NCI-H1048 (cell line): ENCODE measurements at places on chromosomes 4 and X.

GRCh38 chr4:159144112-159144694 lies 41.3 kb downstream of the RAPGEF2 start:
- DNase-seq: no peak

DNA sequence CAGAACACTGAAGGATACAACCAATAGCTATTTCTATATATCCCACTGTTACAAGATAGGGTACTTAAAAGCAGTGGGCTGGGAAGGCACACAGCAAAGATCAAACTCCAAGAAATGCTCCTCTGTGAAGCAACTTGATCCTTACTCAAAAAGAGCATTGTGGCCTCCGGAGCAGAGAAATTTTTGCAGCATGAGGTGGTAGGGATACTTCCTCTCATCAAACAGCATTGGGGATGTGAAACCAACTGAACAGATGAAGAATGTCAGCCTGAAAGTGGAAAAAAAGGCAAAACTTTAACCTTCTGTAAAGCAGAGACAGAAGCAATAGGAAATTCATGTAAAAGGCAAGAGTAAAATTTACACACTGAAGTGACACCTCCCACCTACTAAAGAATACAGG lies 92.2 kb downstream of the HUWE1 start:
- DNase-seq: no peak

DNA sequence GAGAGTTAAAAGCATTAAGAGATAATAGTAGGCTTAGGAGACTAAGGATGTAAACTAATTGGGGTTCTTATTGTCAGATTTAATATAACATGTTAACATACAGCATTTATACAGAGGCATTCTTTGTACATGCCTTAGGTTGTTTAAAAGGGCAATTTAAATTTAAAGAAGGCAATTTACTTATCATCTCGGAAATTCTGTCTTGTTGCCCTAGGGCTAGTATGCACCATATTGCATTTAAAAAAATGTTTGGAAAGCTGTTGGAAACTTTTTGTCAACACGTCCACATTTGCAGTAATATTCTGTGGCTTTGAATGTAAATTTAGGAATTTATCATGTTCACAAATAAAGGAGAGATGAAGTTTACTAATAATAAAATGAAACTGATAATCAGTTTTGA lies 25.5 kb downstream of the GALNT7 start:
- DNase-seq: no peak

DNA sequence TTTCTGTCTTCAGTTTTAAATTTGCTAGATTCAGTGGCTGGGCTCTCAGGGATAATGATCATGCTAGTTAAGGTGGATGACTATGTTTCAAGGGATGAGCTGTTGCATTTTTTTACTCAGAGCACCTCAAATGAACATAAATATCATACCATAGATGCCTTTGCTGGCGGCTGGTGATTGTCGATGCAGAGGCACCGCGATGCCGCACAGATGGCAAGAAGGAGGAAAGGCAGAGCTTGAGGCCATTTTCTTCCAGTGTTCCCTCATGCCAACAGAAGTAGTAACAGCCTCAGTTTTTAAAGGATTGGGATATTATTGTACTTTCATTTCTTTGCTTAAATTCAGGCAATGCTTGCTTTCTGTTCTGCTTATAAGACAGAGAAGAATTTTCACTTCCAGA lies 654.7 kb upstream of the IGFBP7 start:
- DNase-seq: no peak

- DNase-seq: no peak
Observed at GRCh38 chr4:8702020-8702495, 109.5 kb downstream of the CPZ start.

DNA sequence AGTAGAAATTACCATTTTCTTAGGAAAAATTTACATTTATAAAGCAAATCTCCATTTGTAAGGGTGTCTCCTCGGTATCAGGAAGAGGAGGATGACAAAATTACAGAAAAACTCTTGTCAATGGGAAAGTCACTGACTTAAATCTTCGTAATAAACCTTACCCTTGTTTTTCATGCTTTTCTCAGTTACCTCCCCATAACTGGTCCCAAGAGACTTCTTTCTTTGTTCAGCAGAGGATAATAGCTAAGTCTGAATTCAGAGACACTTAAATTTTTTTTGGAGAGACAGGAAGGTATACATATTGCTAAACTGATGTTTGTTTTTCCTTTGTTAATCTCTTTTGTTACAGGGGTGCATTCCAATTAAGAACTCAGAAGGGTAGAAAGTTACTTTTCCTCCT lies 125.5 kb upstream of the JADE1 start:
- DNase-seq: no peak

GRCh38 chr4:20327808-20328207 lies 76.1 kb downstream of the SLIT2 start:
- DNase-seq: no peak

GRCh38 chr4:33302321-33302720 lies 2582.2 kb downstream of the PCDH7 start:
- no peak for DNase-seq

DNA sequence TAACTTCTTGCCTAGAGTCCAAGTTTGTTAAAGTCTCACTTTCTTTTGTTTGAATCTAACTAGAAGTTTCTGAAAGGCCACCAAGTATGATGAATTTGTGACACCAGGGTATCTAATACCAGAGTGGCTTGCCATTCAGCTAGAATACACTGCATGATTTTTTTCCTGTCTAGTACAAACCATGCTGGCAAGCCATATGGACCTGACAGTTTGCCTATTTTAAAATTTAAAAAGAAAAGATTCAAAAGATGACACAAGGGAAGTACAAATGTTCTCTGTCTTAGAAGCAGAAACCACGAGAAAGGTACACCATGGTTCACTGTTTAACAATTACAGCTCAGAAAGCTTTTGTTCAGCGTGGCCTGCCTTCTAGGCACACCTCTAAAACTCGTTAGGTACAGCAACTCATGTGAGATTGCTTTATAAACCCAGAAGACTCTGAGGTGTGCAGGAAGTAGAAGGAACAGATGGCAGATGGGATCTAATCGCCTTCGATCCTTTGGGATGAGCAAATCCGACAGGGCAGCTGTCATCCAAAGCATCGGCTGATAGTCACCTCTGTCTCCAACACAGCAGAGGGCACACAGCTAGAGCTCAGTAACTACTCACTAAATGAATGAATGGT lies 35.4 kb upstream of the CENPU start:
- no peak for DNase-seq

DNA sequence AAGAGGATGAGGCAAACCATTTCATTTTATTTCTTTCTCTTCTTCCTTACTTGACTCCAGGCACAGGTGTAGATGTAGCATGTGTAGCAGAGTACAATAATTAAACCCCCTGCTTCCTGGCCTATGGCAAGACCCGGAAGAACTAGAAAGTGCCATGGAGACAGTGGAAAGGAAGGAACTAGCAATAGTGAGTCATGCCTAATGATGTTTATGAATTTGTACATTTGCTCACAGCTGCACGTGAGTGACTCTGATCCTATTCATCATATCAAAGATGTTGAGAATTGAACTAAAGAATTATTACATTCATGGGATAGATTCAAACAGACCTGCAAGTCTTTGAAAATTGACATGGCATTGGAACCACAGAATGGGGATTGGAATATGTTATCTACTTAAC lies 2233.9 kb upstream of the TENM3 start:
- no peak for DNase-seq

DNA sequence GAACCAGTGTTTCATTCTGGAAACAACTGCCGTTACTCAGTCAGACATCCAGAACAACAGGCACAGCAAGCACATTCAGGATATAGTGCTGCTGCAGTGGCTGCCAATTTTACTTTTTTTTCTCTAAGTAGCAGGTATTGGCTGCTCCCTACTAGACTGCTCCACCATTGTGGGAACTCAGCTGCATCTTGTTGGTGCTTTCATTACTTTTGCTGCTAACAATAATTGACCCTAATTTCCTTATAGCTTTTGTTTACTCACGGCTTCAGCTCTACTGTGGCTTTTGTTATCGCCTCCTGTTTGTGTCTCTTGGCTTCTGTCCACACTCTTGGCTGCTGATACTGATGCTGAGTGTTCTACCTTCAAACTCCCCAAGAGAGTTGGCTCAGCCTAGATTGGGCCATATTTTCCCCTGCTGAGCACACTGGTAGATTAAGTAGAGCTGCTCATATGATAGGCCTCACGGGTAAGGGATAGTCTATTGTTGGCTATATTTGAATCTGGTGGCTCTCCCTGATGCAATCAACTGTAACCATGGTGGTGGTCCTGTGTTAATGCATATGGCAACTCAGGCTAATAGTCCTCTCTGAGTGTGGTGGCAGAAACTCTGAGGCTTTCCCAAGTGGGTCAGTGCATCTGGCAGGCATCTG lies 44.5 kb upstream of the IL2 start:
- no peak for DNase-seq

- no peak for DNase-seq
Observed at GRCh38 chr4:3858046-3858730, 92.0 kb downstream of the ADRA2C start.
